ENCODE measurements at places on chromosomes 3 and 15.
A peak's percentile ranks its signal among the peaks of the same experiment; 100 is the strongest.

DNA sequence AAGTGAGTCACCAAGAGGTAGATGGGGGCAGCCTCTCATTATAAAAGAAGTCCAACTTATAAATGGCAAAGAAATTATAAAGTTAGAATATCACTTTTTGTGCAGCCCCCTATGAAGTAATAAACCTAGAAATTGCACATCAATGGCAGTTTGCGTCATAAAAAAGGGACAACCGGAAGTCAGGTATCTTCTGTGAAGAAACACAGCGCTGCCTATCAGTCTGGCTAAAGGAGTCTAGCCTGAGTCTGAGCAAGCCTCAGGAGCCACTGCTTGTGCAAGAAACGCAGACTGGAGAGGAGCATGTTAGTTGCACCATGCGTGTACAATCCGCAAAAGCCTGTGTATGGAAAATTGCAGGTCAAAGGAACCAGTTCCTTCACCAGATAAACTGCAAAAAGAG, 178.4 kb downstream of the ARRDC4 start:
- DNase-seq = no peak

DNA sequence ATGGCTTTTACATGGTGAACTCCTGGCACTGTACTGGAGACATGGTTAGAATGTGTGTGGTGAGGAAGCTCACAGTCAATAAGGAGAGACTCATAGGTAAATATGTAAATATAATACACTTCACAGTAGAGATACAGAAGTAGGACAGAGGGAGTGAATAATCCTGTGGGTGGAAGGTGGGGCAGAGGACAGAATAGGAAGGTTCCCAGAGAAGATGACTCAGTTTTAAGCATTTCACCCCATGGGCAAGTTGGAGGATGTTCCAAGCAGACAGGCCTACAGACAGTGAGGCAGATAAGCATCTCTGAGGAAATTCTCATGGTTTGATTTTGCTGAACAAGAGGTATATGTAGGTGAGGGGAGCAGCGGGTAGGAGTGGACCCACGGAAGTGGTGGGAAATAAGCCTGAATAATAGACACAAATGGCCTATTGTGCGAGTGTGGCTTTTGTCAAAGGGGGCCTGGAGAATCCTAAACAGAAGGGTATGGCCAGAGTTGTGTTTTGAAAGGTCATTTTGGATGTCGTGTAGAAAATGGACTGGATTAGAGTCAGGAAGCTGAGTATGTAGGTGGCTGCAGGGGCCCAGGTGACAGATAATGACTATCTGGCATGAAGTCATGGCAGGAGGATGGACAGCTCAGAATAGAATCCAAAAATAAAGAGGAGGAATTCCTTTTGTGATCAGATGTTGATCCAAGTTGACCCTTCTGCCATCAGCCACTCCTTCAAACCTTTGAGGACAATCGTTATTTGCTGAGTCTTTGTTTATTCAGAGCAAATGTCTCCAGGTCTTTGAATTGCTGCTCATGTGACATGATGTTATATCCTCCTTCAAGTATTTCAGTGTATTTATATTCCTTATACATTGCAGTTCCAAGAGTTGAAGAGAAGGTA, 97.3 kb upstream of the THRB start:
- no peak for DNase-seq

DNA sequence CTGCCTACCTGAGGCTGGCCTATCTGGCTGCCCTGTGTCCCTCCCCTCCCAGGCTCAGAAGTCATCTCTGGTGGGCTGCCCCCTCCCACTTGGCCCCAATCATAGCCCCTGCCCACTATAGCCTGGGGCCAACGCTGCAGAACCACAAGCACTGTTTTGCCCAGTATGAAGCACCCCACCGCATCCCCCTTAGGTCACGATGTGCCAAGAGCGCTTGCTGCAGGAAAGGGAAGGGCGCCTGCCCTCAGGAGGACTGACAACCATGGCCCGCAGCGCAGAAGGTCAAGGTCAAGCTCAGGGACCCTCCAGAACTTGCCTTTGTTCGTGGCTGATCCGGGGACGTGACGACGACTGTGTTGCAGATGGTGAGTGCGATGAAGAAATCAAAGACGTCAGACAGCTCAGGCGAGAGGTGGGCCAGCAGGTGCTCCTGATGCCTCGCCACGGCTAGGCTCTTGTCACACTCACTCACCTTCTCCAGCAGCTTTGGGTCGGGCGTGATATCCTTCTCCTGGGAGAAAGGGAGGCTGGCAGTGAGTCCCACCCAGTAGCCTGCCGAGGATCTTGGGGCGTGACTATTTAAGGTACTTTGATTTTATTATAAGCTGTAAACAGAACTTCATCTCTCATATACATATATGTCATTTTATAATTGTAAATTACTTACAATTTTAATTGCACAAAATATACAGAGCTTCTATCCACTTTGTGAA, 146.6 kb downstream of the ATP10A start:
- DNase-seq = no peak

DNA sequence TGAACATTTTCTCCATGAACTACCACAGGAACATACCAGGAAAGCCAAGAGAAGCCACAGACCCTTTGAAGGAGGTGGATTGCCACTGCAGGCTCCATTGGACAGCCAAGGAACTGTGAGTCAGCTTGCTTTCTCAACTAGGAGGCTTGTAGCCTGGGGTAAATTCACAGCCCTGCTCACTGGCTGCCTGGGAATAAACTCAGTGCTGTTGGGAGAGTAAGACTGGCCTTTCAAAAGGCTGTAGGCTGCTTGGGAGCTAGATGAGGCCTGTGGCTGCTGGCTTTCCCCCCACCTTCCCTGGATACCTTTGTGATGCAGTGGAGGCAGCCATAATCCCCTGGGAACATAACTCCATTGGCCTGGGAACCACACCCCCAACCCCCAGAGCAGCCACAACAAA, 223.5 kb upstream of the RBMS3 start:
- no peak for DNase-seq

DNA sequence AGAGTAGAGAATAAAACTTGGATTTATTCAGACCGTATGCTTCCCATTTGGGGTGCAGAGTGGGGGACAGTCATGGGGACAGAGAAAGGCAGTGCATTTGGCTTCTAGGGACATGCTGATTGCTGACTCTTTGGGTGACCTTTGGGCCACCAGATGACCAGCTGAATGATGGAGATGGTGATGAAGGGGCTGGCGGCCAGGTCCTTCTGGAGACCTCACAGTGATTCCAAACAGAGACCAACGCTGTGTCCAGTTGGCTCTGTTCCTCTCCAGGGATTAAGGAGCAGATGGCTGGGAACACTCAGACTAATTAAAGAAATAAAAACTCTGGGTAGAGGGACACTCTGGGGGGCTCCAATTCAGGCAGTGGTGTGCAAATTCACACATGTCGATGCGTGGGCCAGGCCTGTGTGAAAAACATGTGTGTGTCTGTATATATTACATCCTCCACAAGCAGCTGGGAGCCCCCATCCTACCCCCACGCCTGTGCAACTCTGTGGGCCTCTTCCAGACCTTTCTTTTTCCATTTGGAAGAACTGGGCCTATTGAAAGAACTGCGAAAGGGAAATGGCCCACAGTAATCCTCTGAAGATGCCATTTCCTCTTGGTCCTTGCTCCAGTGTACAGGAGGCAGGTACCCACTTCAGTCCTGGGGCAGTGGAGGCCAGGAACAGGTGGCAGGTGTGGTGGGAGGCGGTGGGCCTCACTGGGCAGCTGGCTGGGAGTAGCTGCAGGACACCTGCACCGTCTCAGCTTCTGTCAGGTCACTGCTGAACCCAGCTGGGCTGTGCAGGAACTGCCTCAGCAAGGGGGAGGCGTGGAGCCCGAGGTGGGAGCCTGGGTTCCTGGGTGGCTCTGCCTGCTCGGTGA, 8.9 kb downstream of the XIRP1 start:
- no peak for DNase-seq

- DNase-seq = no peak
Observed at GRCh38 chr15:63211549-63211948, 22.1 kb downstream of the RAB8B start.

- no peak for DNase-seq
Observed at GRCh38 chr3:22366781-22367180, 615.8 kb upstream of the ZNF385D start.

DNA sequence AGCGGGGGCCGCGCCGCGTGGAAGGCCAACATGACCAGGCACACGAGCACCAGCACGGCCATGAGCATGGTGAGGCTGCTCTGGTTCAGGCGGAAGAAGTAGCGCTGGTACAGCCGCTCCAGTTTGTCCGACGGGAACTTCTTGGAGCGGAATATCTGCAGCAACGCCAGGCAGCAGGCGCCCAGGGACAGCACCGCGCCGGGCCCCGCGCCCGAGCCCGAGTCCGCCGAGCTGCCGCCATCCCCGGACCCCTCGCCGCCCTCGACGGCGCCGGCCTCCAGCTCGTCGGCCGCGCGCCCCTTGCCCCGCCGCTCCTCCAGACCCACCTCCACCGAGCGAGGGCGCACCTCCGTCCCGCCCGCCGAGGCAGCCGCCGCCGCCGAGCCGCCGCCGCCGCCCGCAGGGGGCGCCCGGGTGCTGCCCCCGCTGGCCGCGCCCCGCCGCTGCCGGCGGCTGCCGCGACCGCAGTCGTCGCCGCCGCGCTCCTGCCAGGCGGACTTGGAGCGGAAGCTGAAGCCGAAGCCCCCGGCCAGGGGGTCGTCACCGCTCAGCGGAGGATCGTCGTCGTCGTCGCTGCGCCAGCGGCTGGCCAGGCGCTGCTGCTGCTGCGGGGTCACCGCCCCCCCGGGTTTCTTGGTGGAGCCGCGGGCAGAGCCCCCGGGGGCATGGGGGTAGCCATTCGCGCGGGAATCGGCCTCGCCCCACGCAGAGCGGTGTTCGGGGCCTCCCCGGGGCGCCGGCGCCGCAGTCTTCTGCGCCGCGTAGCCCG, 957 bp downstream of the ADCY5 start:
- DNase-seq = peak; percentile 27

- no peak for DNase-seq
Observed at GRCh38 chr15:70533931-70534742, 229.2 kb downstream of the UACA start.

DNA sequence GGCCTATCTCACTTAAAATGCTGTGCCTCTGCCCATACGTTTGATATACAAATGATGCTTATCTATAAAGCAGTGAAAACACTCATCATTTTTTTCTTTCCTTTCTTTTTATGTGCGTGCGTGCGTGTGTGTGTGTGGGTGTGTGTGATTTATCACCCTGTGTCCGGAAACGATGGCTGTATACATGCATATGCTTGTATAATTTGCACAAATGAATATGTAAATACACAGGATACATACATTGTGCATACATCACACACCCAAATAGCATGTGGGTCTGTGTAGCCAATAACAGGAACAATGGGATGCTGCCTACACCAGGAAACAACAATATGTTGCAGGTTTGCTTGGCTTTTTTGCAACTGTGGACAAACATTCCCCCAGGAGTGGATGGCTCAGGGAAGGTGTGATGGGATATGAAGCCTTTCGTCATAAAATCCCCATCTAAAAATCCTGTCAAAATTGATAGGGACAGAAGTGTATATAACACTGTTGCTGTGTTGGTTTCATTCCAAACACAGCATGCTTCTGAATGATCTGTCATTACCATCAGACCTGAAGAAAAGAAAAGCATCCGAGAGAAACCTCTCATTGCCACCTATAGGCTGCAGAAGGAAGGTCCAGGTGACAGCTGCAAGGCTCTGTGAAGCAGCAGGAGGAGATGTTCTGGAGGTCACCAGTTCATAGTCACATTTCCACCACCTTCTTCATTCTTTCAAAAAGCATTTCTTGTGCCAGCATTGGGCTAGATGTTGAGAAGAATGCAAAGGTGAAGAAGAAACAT, 503.9 kb upstream of the NR2F2 start:
- no peak for DNase-seq

- no peak for DNase-seq
Observed at GRCh38 chr3:193813501-193813830, 220.5 kb downstream of the OPA1 start.

DNA sequence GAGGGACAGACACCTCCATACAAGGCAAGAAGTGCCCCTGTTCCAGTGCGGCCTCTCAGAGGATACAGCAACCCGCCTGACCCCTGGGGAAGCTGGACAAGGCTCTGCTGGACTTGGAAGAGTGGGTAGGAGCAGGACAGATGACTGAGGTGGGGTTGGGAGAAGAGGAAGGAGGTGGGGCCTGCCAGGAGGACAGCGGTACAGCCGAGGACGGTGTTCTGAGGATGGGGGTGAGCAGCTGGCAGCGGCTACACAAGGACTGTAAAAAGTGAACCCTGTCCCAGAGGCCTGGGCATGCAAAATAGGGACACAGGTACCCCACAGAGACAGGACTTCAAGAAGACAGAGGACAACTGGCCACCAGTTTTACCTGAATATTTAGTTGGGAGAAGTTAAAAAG, 23.5 kb upstream of the ELP6 start:
- no peak for DNase-seq

DNA sequence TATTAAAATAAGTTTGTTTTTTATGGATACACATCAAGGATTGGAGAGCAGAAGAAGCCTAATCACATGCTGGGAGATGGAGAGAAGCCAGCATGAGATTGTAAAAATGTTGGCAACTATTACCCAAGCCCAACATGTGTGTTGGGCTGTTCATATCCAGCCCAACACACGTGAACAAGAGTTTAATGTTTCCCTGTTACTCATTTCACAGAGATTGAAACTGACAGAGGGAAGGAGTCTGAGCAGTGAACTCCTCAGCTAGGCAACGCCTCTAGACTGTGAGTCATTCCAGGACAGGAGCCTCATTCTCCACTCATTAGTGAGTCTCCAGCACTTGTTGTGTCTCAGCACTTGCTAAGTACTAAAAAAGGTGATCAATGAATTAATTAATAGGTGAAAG, 43.2 kb upstream of the CMSS1 start:
- no peak for DNase-seq

DNA sequence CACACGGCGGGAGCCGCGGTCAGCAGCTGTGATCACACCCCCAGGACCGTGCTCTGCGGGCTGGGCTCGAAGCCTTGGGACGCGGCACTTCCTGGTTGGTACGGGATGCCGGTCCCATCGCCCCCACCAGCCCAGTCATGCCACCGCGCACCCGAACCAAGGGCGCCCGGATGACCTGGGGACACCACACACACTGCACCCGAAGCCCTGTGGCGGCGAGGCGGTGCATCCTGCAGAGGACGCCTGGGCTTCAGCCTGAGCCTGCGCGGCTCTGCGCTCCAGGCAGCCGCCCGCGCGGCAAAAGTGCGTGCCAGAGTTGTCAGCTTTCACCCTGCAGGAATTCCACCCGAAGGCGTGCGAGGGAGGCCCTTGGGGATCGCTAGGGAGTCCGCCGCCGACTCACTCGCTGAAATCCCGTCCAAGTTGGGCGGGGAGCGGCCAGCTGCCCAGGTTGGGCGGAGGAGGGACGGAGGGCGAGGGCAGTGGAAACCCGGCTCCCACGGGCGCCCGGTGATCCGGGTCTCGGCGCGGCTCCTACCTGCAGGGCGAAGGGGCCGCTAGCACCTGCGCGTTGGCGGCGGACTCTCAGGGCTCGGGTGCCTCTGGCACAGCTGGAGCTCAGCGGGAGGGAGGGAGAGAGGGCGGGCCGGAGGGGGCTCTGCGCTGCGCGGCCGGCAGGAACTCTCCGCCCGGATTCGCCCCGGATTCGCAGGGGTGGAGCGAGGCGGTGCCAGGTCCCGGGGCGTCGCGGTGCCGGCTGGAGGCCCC, at the start of gene PLD1:
TSS of gene PLD1 (minus strand) at position 623 of the 768 bp plus-strand sequence. CDS start 72,432 bp downstream, outside the sequence.
- peak; percentile 32 for DNase-seq
